Lower leg skin (tissue), 4 donors: ENCODE measurements at places on chromosomes 7 and 10. TPM values are rescaled to one million over a fixed set of nuclear protein-coding genes. Genes with fewer than 3 reads are reported as not detected.

DNA sequence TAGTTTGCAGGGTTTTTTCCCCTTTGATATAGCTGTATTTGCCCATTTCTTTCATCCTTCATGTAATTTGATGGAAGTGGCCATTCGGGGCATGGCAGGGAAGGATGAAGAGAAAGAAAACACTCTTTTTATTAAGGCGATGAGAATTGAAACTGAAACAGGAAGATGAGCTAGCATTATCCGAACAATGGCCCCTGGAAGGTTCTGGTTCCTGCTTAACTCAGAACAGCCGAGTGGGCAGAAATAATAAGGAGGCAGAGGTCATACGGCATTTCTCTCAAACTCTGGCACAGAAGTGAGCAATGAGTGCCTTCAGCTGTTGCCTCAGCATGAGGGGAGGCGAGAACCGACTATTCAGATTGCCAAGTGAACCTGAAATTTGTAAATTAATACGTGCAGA, 113.2 kb upstream of the MYO3A start:
- no peak for DNase-seq

Gene WNT2
- 0.99 TPM for total RNA-seq

- no peak for DNase-seq
Observed at GRCh38 chr10:9331583-9332008, 1277.1 kb downstream of the GATA3 start.

DNA sequence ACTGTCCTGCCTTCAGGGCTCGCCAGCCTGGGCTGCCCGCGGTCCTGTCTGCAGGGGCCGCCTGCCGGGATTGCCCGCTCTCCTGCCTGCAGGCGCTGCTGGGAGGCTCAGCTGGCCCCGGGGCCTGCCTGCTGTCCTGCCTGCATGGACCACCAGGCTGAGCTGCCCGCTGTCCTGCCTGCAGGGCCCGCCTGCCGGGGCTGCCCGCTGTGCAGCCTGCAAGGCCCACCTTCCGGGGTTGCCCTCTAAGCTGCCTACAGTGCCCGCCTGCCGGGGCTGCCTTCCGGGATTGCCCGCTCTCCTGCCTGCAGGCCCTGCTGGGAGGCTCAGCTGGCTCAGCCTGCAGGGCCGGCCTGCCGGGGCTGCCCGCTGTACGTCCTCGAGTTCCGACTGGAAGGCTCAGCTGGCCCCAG, 164.4 kb downstream of the GLRX3 start:
- no peak for DNase-seq

DNA sequence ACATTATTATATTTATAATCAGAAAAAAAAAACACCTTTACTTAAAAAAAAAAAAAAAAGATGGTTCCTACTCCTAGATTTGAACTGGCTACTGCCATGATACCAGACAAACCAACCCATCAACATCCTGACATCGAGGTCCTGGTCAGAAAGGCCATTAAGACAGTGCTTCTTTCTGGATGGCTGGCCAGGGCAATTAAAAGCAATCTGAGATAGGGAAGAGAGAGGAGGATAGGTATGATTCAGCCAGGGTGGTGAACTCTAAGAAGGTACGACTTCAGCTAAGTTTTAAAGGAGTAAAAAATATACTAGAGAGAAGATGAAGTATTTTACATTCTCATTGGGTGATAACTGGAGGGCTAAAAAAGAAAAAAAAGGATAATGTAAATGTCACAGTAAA, 139.0 kb downstream of the DOCK4 start:
- DNase-seq: no peak

Gene LEP
- 7.3 TPM for total RNA-seq

GRCh38 chr7:157464111-157464970, 127.5 kb downstream of the DNAJB6 start:
- peak; percentile 52 for DNase-seq

Gene SPDYE9
- not detected for total RNA-seq

GRCh38 chr7:90455163-90456030, 14.0 kb upstream of the PTTG1IP2 start:
- DNase-seq: no peak

DNA sequence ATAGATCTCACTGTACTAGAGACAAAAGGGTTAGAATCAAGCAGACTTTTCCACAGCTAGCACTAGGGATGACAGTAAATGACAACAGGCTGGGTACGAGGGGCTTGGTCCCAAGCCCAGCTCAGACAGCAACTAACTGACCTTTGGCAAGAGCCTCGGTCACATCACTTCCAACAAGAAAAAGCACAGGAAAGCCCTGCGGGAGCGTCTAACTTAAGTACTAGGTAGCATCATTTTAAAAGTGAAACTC, 22.8 kb downstream of the CALML3 start:
- no peak for DNase-seq

Gene IFIT1B
- not detected for total RNA-seq

Gene ANKRD22
- total RNA-seq: 39.9 TPM

Gene TLX1
- total RNA-seq: not detected

Gene FAM25C
- total RNA-seq: 69.4 TPM

- DNase-seq: no peak
Observed at GRCh38 chr10:130244928-130245495, 108.8 kb downstream of the GLRX3 start.

GRCh38 chr10:48707472-48707871, 22.8 kb downstream of the WDFY4 start:
- DNase-seq: no peak

DNA sequence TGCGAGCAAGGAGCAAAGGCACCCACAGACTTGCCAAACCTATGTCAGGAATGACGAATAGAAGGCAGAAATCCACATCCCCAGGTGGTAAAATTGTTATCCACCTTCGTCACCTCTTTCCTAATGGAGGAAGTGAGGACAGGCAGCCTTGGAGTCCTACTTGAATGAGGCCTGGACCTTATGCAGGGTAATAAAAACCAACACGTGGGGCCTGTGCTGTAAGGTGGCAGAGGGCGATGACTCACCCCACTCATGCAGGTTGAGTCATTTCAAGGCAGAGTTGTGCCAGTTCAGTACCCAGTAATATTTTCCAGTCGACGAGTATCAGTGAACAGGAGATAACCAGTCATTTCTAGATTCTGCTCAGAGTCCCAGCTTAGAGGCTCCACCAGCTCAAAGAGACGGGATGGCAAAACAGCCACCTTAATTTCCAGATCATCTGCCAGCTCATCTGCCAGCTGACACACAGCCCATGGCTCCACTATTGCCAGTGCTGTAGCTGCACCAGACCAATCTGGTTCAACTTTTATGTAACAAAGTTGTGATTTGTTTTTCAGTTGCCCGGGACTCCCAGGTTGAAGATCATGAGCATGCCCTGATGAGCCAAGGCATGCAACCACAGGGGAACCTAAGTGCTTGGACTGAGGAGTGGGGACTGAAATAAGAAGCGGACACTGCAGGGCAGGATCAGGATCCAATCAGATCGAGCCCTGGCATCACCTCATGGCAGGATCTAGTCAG, 176.2 kb upstream of the ITGB1 start:
- peak; percentile 82 for DNase-seq

DNA sequence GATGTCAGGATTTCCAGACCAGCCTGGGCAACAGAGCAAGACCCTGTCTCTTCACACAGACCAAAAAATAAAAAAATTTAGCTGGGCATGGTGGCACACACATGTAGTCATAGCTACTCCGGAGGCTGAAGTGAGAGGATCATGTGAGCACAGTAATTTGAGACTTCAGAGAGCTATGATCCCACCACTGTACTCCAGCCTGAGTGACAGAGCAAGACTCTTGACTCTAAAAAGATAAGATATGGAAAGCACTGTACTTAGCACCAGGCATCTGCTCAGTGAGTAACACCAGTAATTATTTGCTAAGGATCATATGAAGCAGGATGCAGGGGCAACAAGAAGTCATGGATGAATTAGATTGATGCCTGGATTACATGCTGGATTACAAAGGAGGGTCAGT, 128.8 kb downstream of the CALN1 start:
- no peak for DNase-seq

DNA sequence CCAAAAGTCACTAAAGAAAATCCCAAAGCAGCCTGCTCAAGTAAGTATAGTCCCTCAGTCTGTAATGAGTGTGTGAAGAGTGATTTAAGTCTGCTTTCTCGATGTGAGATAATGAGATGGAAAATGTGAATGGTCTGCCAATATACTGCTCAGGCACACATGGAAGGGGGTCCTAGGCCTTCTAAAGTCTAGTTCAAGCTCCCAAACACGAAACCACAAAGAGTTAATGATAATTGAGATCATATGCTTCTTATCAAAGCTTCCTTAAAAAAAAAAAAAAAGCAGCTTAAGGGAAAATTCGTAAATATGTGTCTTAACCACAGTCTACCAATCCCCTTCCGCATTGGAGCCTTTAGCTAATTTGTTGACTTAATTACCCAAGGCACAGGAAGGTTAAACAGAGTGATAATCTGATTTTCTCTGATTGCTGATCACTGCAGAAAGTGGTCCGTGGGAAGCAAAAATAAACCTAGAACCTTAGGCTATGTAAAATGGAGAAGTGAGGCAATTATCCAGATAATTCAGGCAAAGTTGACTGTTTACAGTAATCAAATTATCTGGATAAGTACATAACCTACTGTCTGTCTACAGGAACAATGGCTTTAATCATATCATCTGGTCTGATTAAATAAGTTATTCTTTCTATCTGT, 172.9 kb downstream of the MBL2 start:
- DNase-seq: no peak

DNA sequence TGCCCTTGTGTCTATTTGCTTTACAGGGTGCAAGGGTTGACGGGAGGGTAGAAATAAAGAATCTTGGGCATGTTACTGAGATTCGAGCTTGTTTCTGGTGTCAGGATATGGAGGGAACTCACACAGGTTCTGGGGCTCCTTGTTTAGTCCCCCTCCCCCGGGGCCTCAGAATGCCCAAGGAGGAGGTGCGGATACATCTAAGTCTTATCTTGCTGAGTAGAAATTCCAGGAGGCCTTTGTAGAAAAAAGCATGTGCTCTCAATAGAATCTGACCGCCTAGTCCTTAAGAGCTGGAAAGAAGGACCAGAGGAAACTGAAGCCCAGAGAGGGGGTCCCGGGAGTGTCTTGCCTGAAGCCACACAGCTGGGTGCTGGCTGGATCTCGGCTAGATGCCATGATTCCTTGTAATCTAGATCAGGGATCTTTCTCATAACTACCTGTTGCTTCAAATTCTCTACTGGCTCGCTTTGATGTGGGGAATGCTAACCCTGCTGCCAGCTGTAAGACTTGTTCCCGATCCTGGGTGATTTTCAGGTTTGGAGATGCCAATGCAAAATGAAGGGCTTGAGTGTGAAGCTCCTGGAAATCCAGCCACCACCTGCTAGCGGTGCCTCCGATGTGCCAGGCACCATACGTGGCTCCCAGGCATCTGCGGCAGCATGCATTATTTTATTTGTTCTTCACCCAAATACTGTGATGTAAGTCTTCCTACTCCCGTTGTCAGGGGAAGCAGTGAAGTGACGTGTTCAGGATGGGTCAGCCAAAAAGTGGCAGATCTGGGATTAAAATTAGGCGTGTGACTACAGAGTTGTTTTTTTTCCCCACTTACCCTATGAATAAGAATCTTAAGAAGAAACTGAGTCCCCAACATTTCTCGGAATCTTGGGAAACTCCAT, 226.0 kb downstream of the TCF7L2 start:
- no peak for DNase-seq
